ENCODE measurements at places on chromosomes 11 and 22.

DNA sequence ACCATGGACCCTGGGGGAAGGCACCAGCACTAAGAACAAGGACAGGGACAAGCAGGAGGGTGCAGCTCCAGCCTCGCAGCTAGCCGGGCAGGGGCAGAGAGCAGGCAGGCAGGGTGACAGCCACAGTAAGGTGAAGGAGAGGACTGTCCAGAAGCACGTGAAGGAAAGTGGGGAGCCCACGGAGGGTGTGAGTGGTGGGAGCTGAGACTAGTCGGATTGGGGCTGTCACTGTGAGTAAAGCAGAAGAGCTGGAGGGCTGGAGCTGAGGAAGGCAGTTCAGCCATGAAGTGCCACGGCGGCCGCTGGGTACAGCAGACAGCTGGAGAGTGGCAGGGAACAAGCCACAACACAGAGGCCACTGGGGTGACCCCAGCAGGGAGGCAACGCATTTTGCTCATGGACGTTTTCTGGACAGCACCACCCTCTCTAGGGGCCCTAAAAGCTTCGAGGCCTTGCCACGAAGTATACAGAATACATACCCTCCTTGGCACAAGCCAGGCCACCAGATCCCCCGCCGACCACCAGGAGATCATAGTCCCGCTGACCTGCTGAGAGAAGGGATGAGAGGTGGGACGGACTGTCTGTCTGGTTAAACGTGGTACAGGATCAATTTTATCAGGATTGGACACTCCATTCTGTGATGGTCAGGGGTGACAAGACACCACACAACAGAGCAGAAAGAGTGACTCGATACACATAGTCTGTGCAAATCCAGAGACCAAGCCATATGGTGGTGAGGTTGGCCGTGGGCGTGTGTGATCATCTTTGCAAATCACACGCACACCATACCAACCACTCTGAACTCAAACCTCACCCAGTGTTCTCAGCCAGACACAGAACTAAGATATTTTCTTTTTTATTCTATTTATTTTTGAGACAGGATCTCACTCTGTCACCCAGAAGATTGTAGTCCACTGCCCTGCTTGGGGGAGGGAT lies 10.8 kb upstream of the COMT start:
- DNase-seq: no peak

- no peak for DNase-seq
Measured at GRCh38 chr11:19989191-19989590, 171.1 kb downstream of the DBX1 start.

DNA sequence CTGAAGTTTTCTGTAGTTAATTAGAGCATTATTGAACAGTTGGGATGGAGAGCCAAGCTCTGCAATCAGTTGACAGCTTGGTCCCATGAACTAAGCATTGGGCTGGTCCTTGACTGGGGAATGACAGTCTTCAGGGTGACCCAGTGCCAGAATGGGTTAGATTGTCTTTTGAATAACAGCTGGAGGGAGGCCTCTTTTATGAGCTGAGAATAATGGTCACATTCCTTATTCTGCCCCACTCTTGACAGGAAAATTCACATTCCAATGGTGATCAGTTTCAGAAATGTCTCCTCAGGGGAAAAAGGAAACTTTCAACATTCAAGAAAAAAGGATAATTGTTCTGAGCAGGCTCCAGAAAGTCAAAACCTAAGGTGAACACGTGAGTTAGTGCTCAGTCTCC lies 113.9 kb downstream of the KIRREL3 start:
- no peak for DNase-seq

GRCh38 chr11:93532281-93532789 lies 10.9 kb downstream of the SMCO4 start:
- DNase-seq: no peak

DNA sequence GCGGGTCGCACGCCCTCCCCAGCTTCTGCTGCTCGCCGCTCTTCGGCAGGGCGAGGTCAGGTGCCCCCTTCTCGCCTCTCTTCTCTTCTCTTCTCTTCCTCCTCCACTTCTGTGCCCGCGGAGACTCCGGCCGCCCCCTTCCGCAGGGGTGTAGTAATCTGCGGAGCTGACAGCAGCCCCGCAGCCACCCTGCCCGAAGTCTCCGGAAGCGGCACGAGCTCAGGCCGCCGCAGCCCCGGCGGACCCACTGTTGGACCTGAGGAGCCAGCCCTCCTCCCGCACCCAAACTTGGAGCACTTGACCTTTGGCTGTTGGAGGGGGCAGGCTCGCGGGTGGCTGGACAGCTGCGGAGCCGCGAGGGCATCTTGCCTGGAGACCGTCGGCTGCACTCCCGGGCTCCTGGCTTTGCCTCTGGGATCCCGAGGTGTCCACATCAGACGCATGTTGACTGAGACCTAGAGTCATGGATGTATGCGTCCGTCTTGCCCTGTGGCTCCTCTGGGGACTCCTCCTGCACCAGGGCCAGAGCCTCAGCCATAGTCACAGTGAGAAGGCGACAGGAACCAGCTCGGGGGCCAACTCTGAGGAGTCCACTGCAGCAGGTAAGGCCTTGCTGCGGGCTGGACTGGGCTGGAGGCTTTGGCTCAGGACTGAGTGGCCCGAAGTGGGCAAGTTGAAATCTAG lies 486 bp downstream of the STIM1 start:
- DNase-seq: peak; percentile 20
